Skeletal muscle cell (primary cell): ENCODE measurements at places on chromosomes 16 and 17.

- DNase-seq: no peak
Measured at GRCh38 chr17:1043601-1044251, 46.8 kb downstream of the TIMM22 start.

DNA sequence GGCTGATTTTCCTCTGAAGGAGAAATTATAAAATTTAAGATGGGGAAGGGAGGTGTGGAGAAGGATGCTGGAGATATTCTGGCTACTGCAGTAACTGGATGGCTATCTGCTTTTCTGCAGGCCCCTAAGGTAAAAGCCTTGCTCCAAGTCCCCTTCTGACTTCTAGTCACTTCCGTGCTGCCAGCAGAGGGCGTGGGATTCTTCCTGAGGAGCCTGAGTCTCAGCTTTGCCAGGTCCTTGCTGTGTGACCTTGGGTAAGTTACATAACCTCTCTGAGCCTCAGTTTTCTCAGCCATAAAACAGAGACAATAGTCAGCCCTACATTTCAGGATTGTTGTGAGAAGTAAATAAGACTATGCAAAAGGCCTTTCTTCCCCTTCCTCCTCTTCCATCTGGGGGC lies 24.3 kb upstream of the TMEM220 start:
- DNase-seq: no peak

DNA sequence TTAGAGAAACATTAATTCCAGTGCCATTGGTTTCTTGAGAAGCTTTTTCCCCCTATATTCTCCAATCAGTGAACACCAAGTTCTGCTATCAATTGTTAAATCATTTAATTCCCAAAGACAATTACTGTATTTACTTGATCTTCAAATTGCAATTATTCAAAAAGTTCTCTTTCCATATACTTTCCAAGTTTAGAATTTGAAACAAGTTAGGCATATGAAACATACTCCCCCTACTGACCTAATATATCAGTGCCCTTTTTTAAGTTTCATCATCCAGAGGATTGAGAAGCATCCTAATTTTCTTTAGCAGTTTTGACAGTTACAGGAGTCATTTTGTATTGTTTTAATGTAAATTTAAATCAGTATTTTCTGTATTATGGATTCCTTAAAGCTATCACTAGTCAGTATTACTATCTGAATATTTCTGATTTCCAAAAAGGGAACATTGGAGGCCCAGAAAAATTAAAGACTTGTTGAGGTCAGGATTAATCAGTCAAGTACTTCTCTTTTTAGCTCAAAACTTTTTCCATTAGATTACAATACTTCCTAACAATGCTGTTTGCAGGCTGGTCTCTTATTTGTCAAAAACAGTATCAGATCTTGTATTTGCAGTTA lies 16.3 kb downstream of the MEIOC start:
- DNase-seq: no peak

DNA sequence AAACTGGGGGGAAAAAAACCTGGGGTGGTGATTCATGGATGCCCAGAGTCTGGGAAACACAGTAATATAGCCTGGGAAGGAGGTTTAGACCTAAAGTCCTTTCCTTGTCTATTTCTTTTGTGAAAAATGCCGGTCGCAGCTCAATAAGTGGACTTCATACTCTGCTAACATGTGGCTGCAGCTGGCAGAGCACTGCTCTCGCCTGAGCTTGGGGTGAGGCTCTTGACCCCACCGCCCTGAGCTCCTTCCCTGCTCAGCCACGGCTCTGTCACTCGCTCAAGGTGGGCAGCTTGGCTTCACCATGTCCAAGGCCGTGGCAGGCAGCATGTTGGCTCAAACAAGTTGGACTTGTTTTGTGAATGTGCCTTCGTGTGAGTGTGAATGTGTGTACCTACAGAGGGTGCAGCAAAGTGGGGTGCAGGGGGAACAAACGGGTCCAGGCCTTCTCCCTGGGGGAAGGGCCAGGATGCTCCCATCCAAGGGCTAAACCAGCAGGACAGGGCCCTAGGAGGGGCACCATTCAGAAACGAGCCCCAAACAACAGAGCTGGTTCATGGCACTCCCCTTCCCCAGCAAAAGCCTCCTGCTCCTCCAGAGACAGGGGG lies 4.9 kb downstream of the FA2H start:
- no peak for DNase-seq

DNA sequence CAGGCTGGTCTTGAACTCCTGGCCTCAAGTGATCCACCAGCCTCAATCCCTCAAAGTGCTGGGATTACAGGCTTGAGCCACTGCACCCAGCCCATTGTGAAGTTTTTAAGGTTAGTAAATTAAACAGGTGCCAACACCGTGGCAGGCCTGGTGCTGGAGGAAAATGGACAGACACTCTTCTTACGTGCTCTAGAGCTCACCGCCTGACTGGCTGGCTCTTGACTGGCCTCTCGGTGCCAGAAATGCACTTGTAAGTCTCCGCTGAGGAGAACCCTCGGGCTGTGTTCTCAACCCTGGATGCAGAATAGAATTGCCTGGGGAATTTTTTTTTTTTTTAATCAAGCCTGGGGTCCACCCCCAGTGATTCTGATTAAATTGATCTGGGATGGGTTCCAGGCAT lies 10.3 kb upstream of the HAS3 start:
- no peak for DNase-seq
